RPMI8226 (cell line): ENCODE measurements at places on chromosomes 4 and X.

DNA sequence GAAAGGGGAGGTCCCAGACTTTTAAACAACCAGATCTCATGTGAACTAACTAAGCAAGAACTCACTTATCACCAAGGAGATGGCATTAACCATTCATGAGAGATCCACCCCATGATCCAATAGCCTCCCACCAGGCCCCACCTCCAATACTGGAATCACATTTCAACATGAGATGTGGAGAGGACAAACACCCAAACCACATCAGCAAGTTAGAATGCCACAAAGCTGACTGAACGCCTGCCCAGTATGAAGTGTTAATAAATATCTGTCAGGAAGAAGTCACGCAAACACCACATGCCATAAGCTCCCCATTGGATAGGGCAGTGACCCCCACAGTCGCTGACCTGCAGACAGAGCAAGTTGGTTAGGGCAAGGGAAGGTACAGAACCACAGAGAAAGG, 14.3 kb downstream of the SLC10A6 start:
- DNase-seq = no peak

- no peak for DNase-seq
Measured at GRCh38 chr4:183335369-183335940, 13.2 kb upstream of the CLDN24 start.

- no peak for DNase-seq
Measured at GRCh38 chr4:90142081-90142480, 14.9 kb downstream of the CCSER1 start.

GRCh38 chr4:5711479-5712184, 631 bp downstream of the EVC start:
- DNase-seq = no peak

GRCh38 chrX:29561417-29561816, 653.9 kb upstream of the MAGEB2 start:
- DNase-seq = no peak

GRCh38 chr4:187006189-187006618, 282.5 kb upstream of the FAT1 start:
- no peak for DNase-seq

- DNase-seq = no peak
Measured at GRCh38 chr4:168574581-168575295, 77.9 kb downstream of the PALLD start.

DNA sequence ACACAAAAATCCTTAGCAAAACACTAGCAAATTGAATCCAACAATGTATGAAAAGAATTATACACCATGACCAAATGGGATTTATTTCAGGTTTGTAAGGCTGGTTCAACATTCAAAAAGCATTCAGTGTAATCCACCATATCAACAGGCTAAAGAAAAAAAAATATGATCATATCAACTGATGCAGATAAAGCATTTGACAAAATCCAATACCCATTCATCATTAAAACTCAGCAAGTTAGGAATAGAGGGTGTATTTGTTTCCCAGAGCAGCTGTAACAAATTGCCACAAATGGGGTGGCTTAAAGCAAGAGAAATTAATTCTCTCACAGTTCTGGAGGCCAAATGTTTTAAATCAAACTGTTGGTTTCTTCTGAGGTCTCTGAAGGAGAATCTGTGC, 10.7 kb downstream of the VSIG1 start:
- no peak for DNase-seq

- peak; percentile 21 for DNase-seq
Measured at GRCh38 chrX:53072418-53073114, 9.6 kb upstream of the TSPYL2 start.

DNA sequence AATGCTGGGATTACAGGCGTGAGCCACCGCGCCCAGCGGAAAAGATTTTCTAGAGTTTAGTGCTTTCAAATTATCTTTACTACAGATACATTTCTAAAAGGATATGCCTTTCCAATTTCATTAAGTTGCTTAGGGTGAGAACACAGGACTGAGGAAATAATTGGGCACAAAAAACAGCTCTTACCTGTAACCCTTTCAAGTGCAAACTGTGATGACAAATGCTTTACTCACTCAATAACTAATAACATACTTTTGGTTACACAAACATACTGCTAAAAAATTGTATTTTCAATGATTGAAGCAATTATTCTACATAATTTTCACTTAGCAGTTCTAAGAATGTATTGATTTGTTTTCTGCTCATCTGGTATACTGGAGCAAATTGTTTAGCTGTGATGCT, 40.2 kb downstream of the PALLD start:
- DNase-seq = no peak

- no peak for DNase-seq
Measured at GRCh38 chr4:23134331-23134730, 441.6 kb downstream of the GBA3 start.

- DNase-seq = peak; percentile 27
Measured at GRCh38 chr4:95549246-95550114, 707 bp upstream of the UNC5C start.

GRCh38 chr4:129862461-129862860, 766.5 kb downstream of the C4orf33 start:
- DNase-seq = no peak

- no peak for DNase-seq
Measured at GRCh38 chrX:131083510-131084142, 25.5 kb downstream of the ARHGAP36 start.

- DNase-seq = no peak
Measured at GRCh38 chr4:5916229-5916628, 23.3 kb upstream of the CRMP1 start.

- DNase-seq = no peak
Measured at GRCh38 chr4:168050002-168050401, 42.3 kb upstream of the ANXA10 start.

DNA sequence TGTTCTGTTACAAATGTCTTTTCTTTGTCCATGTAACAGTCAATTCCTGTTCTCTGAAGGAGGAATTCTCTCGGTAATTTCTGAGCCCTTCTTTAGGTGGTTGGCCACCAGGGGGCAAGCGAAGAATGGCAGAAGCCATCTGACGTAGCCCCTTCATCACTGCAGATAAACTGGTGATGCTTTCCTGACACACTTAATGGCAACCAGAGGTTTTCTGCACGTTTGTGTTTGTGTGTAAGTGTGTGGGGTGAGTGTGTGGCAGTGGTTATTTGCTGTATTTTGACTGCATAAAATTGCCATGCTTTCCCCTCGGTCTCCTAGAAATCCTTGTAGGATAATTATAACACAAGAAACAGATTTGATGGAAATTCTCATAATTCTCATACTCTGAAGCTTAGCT, 64.8 kb upstream of the STOX2 start:
- peak; percentile 73 for DNase-seq

GRCh38 chr4:172740434-172740833, 428.2 kb upstream of the GALNT7 start:
- no peak for DNase-seq

DNA sequence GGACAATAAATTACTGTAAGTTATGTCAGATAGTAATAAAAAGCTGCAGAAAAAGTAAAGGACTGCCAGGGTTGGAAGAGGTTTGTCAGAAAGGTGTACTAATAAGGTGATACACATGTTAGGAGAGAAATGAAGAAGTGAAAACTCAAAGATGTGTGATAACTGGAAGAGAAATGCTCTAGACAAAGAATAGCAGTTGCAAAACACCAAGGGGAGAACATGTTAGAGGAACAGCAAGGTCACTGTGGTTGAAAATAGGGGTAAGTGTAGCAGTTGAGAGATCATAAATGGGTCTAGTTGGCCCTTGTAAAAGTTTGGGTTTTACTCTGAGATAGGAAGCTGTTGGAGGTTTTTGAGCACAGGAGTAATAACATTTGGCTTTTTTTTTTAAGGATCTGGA, 46.9 kb downstream of the HSPA4L start:
- no peak for DNase-seq

DNA sequence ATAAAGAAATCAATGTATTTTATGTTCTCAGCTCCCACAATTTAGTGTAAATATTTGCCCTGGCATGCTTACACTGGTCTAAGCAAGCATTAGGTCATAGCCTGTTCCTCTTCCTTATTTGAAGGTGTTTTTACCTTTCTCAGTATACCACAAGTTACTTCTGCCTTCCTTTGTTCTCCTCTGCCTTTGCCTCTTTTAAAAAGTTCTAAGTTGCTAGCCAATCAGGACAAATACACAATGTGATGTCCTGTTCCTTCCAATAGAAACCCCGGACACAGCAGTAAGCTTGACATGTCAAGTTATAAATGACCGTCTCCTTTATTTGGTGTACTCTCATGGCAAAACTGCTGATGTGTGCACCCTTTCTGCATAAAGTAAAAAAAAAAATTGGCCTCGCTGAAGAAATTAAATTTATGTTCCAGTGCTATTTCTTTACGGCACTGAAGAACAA, 49.4 kb downstream of the UGT2B10 start:
- peak; percentile 2 for DNase-seq

DNA sequence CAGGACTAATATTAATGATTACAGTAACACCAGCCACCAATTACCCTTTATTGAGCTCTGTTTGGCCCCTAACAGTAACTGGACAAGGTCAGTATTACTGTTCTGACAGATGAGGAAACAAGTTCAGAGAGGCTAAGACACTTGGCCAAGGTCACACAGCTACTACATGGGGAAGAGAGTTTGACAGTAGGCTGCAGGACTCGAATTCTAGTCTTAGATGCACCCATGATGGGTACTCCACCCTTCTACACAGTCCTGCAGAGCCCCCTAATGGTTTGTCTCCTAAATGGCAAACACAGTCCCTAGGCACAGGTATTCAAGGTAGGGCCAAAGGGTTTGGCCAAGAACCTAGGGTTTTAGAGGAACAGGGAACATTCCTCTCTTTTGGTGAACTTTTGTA, 93.9 kb downstream of the NSUN7 start:
- DNase-seq = no peak

- DNase-seq = no peak
Measured at GRCh38 chr4:93761286-93761685, 67.3 kb upstream of the ATOH1 start.

DNA sequence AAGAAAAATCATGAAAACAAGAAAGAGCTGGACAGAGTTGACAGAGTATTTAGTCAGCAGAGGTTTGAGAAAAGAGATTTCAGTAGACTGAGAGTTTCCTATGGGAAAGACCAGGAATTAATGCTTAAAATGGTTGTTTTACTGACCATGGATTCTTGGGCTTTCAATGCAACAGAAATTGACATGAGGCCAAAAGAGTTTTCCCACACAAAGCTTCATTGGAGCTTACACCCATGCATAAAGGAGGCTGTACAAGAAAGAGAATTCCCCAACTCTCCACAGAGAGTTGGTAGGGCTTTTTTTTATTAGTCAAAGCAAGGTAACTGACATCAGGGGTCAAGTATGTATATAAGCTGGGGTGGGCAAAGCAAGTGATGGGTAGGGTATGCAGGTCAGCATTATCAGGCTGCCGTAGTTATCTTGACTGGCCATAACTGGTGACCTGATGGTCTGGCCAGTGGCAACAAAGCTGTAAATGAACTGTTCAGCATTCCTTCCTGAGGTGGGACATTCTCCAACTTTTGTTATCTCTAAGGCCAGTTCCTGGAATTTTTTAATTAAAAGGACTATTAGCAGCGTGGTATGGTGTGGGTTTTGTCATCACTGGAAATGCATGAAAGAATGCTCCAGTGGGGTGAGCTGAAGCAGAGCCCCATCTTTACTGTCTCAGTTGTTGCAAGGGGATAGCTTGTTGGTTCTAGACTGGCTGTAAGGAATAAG, 117.0 kb downstream of the ADAM29 start:
- no peak for DNase-seq

- no peak for DNase-seq
Measured at GRCh38 chr4:126748736-126749135, 884.0 kb upstream of the INTU start.

- no peak for DNase-seq
Measured at GRCh38 chr4:95220205-95221175, 328.3 kb downstream of the UNC5C start.

DNA sequence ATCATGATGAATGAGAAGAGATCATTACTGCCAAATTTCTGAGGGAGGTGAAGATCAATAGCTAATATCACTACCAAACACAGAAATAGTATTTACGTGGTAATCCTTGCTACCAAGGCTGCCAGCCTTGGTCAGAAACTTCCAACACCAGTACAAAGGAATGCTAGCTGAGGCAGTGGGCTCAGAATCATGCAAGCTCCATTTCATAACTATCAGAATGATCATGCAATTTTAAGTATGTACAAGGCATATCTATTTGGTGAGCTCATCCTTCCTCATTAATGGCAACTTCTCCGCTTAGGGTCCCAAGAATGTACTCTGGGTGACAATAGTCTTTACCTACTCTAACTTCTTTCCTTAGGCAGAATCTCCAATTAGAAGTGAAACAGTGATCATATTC, 135.0 kb downstream of the GPC3 start:
- DNase-seq = no peak

- DNase-seq = peak; percentile 61
Measured at GRCh38 chr4:138919094-138919936, 96.3 kb upstream of the NOCT start.

GRCh38 chr4:52199574-52200338, 148.7 kb downstream of the SPATA18 start:
- no peak for DNase-seq

DNA sequence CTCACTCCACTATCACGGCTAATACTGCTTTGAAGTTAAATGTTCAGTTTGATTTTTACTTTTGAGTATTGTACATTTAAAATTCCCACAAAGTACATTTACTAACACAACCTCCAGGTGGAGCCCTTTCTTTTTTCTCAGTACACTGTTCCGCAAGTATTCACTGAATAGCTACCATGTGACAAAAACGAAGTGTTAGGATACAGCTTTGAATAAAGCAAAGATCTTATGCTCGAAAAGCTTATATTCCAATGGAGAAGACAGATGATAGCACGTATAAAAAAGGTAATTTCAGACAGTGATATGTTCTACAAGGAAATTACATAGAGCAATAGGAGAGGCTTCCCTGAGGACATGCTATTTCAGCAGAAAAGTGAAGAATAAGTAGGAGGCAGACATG, 60.7 kb upstream of the ABCG2 start:
- peak; percentile 59 for DNase-seq

GRCh38 chr4:67713529-67714247, 12.7 kb upstream of the UBA6 start:
- no peak for DNase-seq

DNA sequence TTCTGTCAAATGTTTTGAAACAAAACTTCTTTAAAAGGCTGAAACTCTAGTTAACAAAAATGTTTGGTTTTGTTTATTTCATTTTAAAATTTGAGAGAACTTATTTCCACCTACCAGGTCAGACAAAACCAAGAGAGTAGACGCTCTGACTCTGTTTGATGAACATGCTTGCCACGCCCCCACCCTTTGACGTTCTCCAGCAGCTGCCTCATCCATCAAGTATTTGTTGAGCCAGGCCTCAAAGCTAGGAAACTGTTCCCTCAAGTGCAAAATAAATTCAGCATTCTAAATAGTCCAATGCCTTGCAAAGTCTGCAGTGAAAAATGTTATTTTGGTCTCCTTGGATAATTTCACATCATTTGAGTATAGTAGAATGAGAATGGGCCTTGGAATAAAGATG, 121.6 kb downstream of the GUCY2F start:
- no peak for DNase-seq
